ENCODE measurements at places on chromosomes 2 and 18. TPM values are rescaled to one million over a fixed set of nuclear protein-coding genes. Genes with fewer than 3 reads are reported as not detected.

Gene TM4SF20
- total RNA-seq = not detected

Gene TAF4B
- 11.7 TPM for total RNA-seq

Gene INHA
- not detected for total RNA-seq

Gene RFTN2
- total RNA-seq = not detected

Gene CNRIP1
- total RNA-seq = not detected

Gene KIAA1328
- total RNA-seq = 7.0 TPM

Gene CPLX4
- not detected for total RNA-seq

Gene DLX2
- not detected for total RNA-seq

All from activated CD4-positive, alpha-beta T cell treated with anti-CD3 and anti-CD28 coated beads, Interleukin-2, amount 10 ng/mL, durations not matched to agents 7 days and 5 days (primary cell).